ENCODE measurements at places on chromosomes 5 and 9. TPM values are rescaled to one million over a fixed set of nuclear protein-coding genes. Genes with fewer than 3 reads are reported as not detected.

GRCh38 chr5:164256351-164256750 is 750.9 kb downstream of the MAT2B start:
- no peak for DNase-seq
- H3K4me1 ChIP-seq = no peaks in the 10 kb centered on the region
- no peaks in the 10 kb centered on the region for H3K36me3 ChIP-seq
- H3K27me3 ChIP-seq = no peaks in the 10 kb centered on the region

DNA sequence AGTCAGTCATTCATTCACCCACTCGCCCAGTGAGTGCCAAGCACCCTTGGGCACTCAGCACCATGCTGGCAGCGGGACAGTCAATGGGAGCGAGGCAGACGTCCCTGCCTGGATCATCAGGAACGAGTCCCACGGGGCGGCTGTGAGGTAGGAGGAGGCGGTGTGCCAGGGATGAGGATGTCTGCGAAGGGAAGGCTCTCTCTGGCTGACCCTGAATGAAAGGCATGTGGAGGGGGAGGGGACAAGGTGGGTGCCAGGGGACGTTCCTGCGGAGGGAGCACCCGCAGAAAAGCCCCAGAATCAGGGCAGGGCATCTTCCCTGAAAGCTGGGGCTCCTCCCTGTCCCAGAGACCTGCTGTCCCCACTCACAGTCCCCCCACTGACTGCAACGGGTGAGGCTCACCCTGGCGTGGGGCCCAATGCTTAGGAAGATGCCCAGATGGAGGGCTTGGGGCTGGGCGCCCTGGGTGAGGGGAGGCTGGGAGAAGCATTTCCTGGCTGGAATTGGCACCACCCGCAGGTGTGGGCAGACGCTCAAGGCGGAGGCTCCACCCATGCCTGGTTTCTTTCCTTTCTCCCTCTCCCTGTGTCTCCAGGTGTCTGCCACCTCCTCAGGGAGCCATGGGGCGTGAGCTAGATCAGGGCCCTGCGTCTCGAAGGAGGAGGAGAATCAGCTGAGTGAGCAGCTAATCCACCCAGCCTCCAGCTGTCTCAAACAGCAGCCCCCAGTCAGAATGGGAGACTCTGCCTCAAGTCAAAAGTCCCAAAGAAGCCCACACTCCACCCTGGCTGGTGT is 179.0 kb upstream of the PPP1R26 start:
- peaks cover 32% of the 10 kb centered on the region for H3K27me3 ChIP-seq
- no peaks in the 10 kb centered on the region for H3K4me1 ChIP-seq
- no peak overlapping the region for H3K4me3 ChIP-seq
- H3K27ac ChIP-seq = no peak overlapping the region
- DNase-seq = no peak

GRCh38 chr9:128045831-128046230 is 21.3 kb downstream of the NAIF1 start:
- H3K4me3 ChIP-seq = no peak overlapping the region
- H3K27ac ChIP-seq = no peak overlapping the region
- H3K4me1 ChIP-seq = no peaks in the 10 kb centered on the region
- DNase-seq = no peak

DNA sequence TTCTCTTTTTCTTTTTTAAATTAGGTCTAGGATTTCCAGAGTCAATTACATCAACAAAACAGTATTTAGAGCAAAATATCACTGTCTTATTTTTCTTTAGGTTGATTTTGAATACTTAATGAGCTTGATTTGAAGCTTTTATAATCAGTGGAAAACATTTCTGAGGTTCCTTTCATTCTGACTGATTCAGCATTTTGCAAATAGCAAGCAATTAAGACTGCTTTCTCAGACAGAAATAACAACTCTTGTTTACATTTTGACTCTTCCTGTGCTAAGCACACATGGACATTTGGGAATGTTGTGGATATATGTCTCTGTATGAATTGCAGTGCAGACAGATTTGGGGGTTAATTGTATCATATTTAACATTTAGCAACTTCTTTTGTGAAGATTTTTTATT is 22.2 kb upstream of the MCCC2 start:
- no peaks in the 10 kb centered on the region for H3K27me3 ChIP-seq
- H3K27ac ChIP-seq = no peak overlapping the region
- no peak overlapping the region for H3K4me3 ChIP-seq
- H3K4me1 ChIP-seq = no peaks in the 10 kb centered on the region
- no peak for DNase-seq

DNA sequence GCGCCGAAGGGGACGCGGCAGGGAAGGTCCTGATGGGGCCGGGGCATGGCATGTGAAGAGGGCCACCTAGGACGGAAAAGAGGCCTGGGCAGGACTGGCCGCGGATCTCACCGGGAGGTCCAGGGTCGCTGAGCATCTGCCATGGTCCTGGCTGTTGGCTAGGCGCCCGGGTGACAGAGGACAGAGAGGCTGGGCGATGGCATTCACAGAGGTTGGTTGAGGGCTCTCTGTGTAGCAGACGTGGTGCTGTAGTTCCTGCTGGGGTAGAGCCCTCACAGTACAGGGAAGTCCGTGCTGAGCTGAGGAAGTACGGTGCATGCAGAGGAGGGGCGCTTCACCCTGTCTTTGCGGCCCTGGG is 427 bp downstream of the PCYOX1L start:
- peak; percentile 61 for DNase-seq
- peak overlapping the region; percentile 78 for H3K4me3 ChIP-seq
- peaks cover 20% of the 10 kb centered on the region for H3K36me3 ChIP-seq
- peaks cover 25% of the 10 kb centered on the region for H3K4me1 ChIP-seq
- peak overlapping the region; percentile 79 for H3K27ac ChIP-seq

DNA sequence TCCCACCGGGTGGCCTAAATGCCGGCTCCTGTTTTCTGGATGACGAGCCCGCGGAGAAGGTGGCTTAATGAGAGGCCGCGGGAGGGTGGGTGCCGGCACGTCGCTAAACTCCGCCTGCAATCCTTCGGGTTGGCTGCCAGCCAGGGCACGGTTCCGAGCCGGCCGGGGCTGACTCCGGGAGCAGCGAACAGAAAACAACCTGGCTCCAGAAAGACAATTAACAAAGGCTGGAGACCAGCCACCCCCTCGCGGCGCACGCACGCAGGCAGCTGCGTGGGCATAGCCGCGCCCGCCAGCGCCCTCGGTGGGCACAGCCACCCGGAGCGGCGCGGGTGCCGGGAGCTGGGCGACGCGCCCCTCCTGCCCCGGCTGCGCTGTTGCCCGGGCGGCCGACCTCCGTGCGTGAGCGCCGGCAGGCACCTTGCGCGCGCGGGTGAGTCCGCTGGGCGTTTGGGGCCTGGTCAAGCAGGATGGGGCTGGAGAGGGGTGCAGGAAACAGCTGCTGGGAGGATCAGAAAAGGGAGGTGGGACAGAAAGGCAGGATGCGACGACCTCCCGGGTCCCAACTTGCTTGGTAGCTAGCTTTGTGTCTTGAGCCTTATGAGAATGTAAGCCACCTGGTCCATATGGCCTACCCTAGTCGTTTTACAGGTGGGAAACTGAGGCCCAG is at the start of gene ARHGEF37:
TSS of gene ARHGEF37 (plus strand) at position 307 of the 670 bp plus-strand sequence. CDS start 16,272 bp downstream, outside the sequence.
- no peaks in the 10 kb centered on the region for H3K36me3 ChIP-seq
- peaks cover 39% of the 10 kb centered on the region for H3K4me1 ChIP-seq
- peak within 1 kb of the TSS; percentile 62 for H3K4me3 ChIP-seq
- no peaks in the 10 kb centered on the region for H3K27me3 ChIP-seq

DNA sequence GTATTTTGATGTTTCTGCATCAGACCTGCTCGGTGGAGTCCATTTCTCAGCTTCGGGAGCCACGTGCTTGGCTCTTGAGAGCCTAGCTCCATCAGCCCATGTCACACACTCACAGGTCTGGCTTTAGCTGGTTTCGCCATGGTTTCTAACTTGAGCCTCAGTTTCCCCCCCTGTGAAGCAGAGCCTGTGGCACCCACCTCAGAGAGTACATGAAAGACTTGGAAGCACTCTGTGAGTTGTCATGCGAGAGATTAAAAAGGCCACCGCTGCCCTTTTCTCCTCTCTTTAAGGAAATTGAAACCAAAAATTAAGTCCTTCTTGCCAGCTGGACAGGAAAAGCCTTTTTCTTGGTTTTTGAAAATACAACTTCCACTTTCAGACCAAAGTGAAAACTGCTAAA is 8.8 kb downstream of the TENT4A start:
- no peaks in the 10 kb centered on the region for H3K27me3 ChIP-seq
- peak overlapping the region; percentile 38 for H3K4me3 ChIP-seq
- H3K27ac ChIP-seq = peak overlapping the region; percentile 60
- H3K4me1 ChIP-seq = peaks cover 70% of the 10 kb centered on the region
- H3K36me3 ChIP-seq = peaks cover 3% of the 10 kb centered on the region
- no peak for DNase-seq

GRCh38 chr9:123654218-123654993 is 275.5 kb downstream of the DENND1A start:
- H3K27me3 ChIP-seq = no peaks in the 10 kb centered on the region
- no peak overlapping the region for H3K27ac ChIP-seq
- no peaks in the 10 kb centered on the region for H3K36me3 ChIP-seq

DNA sequence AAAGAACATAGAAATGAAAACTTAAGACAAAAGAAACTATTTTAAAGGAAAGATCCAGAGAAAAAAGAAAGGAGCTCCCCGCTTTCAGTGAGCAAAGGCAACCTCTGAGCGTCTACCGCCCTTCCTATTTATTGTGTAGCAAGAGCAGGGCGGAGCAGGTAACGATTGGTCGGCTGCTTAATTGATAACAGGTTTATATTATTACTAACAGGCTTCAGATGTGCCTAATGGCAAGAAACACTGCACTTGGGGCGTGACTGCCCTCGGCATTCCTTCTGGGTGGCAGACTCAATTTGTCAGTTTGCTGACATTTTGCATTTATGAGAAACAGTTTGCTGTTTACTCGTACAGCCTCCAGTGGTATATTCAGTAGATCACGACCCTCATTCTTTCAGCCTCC is 482.7 kb upstream of the C9orf72 start:
- H3K4me3 ChIP-seq = no peak overlapping the region
- no peak overlapping the region for H3K27ac ChIP-seq
- H3K36me3 ChIP-seq = no peaks in the 10 kb centered on the region
- no peak for DNase-seq
- no peaks in the 10 kb centered on the region for H3K4me1 ChIP-seq
- H3K27me3 ChIP-seq = no peaks in the 10 kb centered on the region

DNA sequence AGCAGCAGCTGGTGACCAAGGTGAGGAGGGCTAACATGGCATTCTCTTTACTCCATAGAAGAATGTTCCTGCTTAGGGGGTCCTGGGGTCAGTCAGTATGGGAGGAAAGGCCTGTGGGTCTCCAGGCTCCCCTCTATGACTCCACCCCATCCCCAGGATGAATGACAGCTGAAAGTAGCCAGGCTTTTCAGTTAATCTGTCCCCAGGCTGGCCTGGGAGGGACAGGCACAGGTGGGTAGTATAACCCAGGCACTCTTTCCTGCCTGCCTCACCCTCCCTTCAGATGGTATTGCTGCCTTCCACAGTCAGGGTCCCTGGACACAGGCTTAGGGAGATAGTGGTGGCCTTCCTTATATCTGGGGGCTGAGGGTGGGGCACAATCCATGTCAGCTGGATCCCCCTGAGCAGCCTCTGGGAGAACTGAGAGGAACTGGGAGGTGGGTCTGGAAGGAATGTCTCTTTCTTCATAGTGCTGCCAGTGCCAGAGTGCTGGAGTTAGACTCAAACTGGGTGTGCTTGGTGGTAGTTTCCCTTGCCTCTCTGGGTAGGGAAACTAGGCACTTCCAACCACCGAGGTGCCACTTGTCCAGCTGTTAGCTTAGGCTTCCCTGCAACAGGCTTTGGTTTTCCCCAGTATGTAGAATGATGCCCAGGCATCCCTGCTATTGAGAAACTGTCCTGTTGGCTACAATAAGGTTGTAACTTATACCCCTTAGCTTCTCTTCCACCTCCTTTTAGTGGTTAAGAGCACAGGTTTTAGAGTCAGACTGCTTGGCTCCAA is 27.8 kb downstream of the LARP1 start:
- no peaks in the 10 kb centered on the region for H3K27me3 ChIP-seq
- DNase-seq = no peak
- H3K4me1 ChIP-seq = peaks cover 78% of the 10 kb centered on the region
- no peak overlapping the region for H3K4me3 ChIP-seq
- no peaks in the 10 kb centered on the region for H3K36me3 ChIP-seq

DNA sequence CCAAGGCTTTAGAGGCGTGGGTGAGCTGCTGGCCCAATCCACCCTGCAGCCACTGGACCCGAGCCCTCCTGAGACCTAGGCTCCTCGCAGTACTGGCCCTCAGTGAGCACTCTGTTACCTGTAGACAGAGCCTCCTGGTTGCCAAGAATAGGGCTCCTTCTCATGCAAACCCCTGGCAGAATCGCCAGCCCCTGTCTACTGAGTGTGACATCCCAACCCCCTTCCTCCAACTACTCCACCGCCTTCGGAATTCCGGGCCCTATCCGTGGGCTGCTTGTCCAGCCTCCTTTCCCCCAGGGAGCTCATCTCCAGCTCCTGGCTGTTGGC is 23.8 kb upstream of the COL5A1 start:
- DNase-seq = peak; percentile 20
- H3K27me3 ChIP-seq = no peaks in the 10 kb centered on the region
- no peaks in the 10 kb centered on the region for H3K36me3 ChIP-seq
- no peaks in the 10 kb centered on the region for H3K4me1 ChIP-seq
- H3K4me3 ChIP-seq = no peak overlapping the region

DNA sequence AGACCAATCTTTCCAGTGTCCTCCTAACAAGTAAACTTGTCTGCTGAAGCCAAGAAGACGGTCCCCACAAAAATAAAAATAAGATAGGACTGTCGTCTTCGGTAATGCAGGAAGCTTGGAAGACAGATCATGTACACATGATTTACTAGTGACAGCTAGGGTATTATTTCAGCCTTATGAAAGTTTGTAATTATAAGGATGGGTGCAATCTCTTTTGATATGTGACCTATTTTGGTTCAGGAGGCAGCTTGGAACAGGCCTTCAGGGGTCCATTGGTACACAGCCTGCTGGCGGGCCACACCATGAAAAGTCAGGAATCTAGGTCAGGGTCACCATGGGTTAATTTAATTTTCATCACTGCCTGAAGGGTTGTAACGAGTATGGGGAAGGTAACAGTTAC is 13.7 kb upstream of the MEIKIN start:
- no peaks in the 10 kb centered on the region for H3K27me3 ChIP-seq
- no peaks in the 10 kb centered on the region for H3K36me3 ChIP-seq
- no peak for DNase-seq
- no peak overlapping the region for H3K4me3 ChIP-seq

DNA sequence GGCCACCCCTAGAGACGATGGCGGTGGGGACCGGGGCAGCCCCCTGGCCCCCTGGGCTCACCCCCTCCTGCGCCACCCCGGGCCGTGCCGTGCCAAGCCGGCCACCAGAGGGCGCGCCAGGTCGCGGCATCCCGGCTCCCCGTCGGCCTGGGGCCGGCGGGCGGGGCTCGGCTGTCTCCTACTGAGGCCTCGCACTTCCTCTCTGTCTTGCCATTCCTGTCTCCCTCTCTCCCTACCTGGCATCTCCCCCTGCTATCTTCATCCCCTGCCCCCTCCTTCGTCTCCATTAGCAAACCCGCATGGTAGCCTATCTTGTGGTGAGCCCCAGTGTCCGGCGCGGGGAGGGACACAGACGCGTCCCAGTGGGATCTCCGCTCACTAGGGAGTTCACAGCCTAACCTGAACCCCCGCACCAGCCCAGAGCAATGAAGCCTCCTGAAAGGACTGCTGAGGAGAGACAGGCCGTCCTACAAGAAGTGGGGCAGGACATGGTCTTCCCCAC is 29.8 kb upstream of the FABP6 start:
- no peaks in the 10 kb centered on the region for H3K27me3 ChIP-seq
- DNase-seq = peak; percentile 85
- H3K36me3 ChIP-seq = no peaks in the 10 kb centered on the region
- peaks cover 10% of the 10 kb centered on the region for H3K4me1 ChIP-seq
- no peak overlapping the region for H3K27ac ChIP-seq

GAPT gene
- total RNA-seq = 6.5 TPM

RLN2 gene
- 1.3 TPM for total RNA-seq

KCNV2 gene
- not detected for total RNA-seq

OTULINL gene
- 79.3 TPM for total RNA-seq

PCDHB7 gene
- total RNA-seq = 1.9 TPM

PCDHB4 gene
- 2.2 TPM for total RNA-seq

PCDHB6 gene
- total RNA-seq = 0.41 TPM

Data from lower lobe of right lung (tissue), 2 donors.